ENCODE measurements at places on chromosomes 11 and 22.

- DNase-seq: no peak
Observed at GRCh38 chr22:45230026-45230721, 10.5 kb downstream of the KIAA0930 start.

- no peak for DNase-seq
Observed at GRCh38 chr11:119847853-119848252, 118.9 kb upstream of the NECTIN1 start.

DNA sequence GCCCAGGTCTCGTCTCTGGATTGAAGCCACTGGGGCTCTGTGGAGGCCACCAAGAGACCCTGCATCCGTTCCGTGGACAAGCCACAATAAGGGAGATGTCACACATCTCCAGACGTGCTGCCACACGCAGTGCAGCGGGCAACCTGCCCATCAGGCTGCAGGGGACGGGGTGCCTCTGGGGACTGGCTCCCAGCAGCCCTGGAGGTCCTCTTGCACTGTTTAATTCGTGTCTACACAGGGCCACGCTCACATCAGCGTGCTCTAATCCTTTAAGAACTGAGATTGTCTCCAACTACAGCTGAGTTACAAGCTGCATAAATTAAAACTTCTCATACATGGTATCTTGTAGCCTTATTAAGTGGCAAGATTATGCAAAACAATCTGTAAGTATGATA lies 1232.2 kb downstream of the BRD1 start:
- no peak for DNase-seq

GRCh38 chr11:81072273-81072672 lies 1631.4 kb upstream of the TENM4 start:
- no peak for DNase-seq

DNA sequence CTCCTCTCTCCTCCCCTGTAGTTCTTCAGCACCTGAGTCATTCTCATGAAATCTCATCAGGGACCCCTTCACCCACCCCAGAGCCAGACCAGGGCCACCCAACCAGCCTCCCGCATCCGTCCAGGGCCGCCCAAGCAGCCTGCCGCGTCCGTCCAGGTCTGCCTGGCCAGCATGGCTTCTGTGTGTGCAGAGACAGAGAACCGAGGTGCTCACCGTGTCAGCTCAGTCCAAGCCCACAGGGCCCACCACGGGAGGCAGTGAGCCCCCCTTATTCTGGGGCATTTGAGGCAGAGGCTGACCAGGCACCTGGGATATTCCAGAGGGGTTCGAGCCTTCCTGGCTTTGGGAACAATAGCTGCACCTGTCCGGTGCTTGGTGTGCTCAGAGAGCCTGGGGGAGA lies 1117.3 kb downstream of the BRD1 start:
- DNase-seq: no peak

DNA sequence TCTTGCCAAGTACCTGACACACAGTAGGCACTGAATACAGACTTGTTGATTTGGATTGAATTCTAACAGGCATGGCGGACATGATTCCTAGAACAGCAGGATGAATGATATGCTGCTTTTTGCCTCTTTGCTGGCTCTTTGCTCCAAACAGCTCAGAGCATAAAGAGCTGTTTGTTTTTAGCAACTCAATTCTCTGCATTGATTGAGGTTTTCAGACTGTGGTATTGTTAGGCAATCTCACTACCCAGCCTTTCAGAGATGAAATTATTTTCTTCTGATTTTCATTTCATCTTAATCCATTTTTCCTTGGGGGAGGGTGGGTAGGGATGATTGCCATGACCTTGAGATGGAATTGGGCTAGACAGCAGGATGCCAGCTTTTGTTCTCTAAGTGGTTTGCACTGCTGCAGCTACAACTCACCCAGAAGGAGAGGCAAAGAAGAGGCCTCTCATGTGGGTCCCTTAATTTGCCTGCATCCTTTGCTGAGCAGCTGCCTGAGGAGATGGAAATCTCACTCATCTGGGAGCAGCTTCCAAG lies 20.5 kb downstream of the COA4 start:
- no peak for DNase-seq

DNA sequence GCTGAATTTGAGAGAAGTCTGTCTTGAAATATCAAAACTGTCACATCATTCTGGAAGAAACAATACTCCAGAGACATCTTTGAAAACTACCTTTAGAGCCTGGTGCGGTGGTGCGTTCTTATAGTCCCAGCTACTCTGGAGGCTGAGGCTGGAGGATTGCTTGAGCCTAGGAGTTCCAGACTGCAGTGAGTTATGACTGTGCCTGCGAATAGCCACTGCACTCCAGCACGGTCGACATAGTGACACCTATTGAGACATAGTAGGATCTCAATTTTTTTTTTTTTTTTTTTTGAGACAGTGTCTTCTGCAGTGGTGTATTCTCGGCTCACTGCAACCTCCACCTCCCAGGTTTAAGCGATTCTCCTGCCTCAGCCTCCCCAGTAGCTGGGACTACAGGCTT lies 11.5 kb upstream of the AIFM3 start:
- DNase-seq: no peak

- DNase-seq: no peak
Observed at GRCh38 chr11:15114501-15115475, at the start of gene INSC. Gene INSC (plus strand): TSS chr11:15114923. CDS start chr11:15149175, 34,252 bp downstream.

DNA sequence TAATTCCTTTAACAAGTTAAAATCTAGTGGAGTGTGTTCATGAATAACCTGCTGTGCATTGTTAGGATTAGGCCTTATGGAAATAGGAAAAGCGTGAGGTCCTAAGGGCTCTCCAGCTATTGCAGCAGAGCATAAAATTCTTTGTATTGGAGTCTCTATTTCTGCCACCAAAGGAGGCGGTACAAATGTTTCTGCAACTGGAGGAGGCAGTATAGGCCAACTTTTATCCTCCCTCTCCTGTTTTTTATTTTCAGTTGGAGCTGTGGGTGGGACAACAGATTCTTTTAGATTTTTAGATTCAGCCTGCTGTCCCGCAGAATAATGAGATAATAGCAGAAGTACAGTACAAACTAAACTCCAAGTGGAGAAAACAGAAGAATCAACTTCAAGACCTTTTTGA lies 26.2 kb downstream of the OR10A6 start:
- DNase-seq: peak; percentile 39

DNA sequence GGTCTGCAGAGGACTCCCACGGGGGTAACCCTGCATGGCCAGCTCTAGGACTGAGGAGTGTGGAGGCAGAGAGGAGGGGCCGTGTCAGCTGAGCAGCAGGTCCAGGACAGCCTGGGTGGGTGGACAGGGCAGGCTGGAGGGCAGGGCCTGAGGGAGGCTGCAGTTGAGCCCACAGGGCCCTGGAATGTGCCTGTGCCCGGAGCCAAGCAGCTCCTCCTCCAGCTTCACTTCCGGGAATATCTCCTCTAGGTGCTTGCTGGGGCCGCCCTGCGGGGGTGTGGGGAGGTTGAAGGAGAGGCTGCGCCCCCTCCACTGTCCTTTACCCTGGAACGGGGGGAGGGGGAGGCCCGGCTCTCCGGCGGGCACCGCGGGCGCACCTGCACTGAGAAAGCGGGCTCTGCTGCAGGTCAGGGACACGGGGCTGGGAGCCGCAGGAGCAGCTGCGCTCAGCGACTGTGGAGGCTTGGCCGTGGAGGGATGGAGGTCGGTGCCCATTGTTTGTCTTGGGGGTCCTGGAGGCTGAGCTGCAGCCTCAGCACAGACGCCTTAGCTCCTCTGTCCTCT lies 1293.2 kb downstream of the BRD1 start:
- DNase-seq: no peak

GRCh38 chr11:92411431-92411830 lies 186.8 kb downstream of the FAT3 start:
- no peak for DNase-seq

DNA sequence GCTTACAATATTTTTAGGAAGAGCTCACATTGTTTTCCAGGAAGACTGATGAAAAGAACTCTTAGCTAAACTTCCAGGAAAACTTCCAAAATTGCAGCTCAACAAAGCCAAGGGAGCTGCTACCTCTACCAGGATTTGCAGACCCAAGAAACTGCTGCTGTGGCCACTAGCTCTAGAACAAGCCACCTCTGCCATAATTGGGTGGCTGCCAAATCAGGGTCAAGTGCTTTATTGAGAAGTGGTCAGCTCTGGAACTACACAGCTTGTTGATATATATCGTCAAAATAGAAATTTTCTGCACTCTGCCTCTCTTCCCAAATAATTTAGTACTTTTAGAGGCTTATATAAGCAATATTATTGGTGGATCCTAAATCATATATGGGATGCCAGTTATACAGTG lies 371.8 kb upstream of the CHORDC1 start:
- DNase-seq: no peak

DNA sequence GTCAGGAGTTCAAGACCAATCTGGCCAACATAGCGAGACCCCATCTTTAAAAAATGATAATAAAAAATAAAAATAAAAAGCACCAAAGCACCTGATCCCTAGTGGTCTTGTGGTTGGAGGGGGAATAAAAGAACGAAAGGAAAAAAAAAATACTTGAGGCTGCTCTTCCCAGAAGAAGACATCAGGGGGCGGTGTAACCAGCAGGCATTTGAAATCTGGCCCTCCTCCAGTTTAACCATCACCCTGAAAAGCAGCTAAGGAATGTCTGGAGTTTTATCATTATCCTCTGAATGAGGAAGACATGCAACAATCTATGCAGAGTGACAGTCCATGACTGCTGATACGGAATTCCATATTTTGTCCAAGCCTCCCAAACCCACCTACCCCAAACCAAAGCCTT lies 5.6 kb upstream of the KCTD17 start:
- peak; percentile 30 for DNase-seq

- no peak for DNase-seq
Observed at GRCh38 chr11:63212742-63213141, 30.7 kb downstream of the SLC22A25 start.

- DNase-seq: no peak
Observed at GRCh38 chr22:28670161-28670560, 9.5 kb downstream of the TTC28 start.

GRCh38 chr22:39123751-39124581 lies 26.9 kb downstream of the APOBEC3H start:
- no peak for DNase-seq

DNA sequence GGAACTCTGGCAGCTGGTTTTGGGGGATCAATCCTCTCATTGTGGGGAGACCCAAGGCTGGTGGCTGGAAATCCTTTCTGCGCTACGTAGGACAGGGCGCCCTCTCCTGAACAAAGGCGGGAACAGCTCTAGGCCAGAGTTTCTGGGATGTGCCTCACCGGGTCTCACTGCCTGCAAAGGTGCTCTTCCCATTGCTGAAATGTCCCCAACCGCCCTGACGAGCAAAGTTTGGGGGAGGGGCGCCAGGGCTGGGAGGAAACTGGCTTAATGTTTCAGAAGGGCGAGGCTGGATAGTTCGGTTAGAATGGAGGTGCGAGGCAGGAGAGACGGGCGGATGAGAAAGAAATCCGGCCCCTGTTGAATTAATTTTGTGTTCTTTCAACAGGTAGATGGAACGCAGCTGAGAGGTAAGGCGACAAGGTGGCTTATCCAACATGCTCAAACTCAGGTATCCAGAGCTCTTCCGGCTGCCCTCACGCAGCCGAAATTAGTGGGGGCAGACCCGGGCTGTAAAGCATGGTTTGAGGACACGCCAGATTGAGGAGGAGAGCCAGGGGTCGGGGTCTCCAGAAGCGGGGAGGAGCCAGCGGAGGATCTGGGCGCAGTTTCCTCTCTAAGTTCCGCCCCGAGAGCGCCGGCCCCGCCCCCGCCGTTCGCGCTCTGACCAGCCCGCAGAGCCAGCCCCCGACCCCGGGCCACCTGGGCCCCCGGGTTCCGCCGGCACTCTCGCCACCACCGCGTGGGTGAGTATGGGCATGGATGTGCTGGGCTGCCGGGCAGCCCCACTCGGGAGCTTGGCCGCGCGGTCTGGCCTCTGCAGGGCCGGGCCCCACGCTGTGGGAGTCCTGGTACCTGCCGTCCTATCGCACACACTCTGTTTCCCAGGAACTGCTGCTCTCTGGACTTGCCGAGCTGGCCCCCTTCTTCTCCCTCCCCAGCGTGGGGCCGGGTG lies at the start of gene PGAP2:
TSS of gene PGAP2 (plus strand) at position 652 of the 952 bp plus-strand sequence. CDS start 2,700 bp downstream, outside the sequence.
- DNase-seq: peak; percentile 10

DNA sequence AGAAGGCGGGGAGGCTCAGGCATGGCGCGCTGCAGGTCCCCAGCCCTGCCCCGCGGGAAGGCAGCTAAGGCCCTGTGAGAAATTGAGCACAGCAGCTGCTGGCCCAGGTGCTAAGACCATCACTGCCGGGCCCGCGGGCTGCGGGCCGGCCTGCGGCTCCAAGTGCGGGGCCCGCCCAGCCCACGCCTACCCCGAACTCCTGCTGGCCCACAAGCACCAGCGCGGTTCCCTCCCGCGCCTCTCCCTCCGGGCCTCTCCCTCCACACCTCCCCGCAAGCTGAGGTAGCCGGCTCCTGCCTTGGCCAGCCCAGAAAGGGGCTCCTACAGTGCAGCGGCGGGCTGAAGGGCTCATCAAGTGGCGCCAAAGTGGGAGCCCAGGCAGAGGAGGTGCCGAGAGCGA lies 4.6 kb upstream of the RDX start:
- no peak for DNase-seq

GRCh38 chr11:696955-697491 lies 1.4 kb downstream of the TMEM80 start:
- DNase-seq: no peak

- no peak for DNase-seq
Observed at GRCh38 chr22:16955678-16956210, 52.3 kb downstream of the GAB4 start.

DNA sequence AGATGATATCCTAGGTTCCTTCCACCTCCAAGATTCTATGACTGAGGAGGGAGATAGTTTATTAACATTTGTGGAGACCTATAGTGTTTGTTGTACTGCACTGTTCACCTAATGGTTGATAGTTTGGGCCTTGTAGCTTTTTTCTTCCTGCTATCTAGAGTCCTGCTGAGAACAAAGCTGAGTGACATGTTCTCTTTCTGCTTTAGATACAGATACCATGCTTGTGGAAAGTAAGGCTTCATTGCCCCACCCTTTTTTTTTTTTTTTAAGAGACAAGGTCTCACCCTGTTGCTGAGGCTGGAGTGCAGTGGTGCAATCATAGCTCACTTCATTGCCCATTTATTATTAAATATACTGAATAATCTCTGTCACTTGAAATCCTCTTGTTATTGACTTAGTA lies 12.3 kb downstream of the DLAT start:
- no peak for DNase-seq

DNA sequence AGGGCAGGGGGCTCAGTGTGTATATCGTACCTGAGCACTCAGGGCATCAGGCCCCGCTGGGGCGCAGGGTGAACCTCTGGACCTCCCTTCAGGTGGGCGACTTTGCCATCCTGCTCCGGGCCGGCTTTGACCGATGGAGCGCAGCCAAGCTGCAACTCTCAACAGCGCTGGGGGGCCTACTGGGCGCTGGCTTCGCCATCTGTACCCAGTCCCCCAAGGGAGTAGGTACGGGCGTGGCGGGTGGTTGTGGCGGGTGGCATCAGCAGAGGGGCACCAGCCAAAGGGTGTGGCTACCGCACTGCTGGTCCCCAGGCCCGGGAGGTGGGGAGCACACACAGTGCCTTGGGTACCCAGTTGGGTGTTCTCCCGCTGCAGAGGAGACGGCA lies 6.3 kb downstream of the SLC39A13 start:
- no peak for DNase-seq

GRCh38 chr11:35166369-35167360 lies 27.7 kb downstream of the CD44 start:
- peak; percentile 92 for DNase-seq

GRCh38 chr11:111082664-111083063 lies 162.9 kb upstream of the POU2AF2 start:
- no peak for DNase-seq

All from amniotic stem cell (primary cell).